ENCODE measurements at places on chromosomes 7 and 10.

DNA sequence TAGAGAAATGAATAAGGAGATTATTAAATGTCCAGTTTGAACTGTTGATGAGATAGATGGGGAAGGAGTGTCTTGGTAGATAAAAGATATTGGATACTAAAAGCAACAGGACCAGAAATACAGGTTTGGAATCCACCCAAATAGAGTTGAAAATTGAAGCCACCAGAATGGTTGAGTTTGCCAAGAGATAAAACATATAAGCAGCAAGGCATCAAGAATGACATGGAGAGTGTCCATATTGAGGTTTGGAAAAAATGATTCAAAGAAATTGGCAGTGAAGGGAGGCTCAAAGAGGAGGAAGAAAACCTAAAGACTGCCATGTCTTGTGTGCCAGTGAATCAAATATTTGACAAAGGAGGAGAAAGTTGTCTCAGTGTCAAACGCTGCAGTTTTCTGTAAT lies 24.2 kb downstream of the CFAP69 start:
- DNase-seq = no peak

DNA sequence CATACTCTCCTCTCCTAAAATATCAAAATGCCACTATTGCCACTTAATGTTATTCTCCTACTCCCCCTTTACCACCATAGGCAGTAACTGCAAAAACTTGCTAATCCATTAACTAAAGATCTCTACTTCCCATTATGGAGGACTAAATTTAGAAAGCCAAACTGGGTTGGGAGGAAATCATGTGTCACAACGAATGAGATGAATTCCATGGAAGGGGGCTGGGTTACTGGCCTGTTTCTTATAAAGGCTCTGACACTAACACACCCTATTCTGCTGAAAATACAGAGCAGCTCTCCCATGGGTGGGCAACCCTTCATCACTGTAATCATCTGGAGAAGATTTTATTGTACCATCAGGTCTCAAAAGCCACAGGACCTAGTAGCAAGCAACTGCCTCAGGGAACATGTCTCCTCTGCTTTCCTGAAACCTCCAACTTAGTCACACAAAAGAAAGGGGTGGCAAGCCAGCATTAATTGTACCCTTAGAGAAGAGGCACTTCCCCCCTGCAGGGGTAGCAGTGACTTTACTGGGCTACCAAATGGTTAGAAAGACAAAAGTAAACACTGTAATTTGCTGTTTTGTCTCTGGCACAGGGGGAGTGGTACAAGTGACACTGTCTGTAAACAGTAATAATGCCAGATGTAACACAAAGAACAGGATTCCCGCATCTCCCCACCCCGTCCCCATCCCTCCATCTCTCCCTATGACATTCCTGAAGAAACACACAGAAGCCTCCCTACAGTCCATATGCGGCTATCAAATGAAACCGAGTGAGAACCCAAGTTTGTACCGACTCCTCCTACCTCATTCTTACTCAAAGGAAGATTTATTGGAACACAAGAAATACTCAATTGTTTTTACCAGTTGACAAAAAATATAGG lies 81.6 kb downstream of the ARMH3 start:
- DNase-seq = peak; percentile 18

GRCh38 chr7:111755383-111755782 lies 193.1 kb upstream of the IMMP2L start:
- DNase-seq = no peak

- DNase-seq = peak; percentile 20
These were observed 40.8 kb downstream of the MYL10 start for GRCh38 chr7:101588131-101588935.

DNA sequence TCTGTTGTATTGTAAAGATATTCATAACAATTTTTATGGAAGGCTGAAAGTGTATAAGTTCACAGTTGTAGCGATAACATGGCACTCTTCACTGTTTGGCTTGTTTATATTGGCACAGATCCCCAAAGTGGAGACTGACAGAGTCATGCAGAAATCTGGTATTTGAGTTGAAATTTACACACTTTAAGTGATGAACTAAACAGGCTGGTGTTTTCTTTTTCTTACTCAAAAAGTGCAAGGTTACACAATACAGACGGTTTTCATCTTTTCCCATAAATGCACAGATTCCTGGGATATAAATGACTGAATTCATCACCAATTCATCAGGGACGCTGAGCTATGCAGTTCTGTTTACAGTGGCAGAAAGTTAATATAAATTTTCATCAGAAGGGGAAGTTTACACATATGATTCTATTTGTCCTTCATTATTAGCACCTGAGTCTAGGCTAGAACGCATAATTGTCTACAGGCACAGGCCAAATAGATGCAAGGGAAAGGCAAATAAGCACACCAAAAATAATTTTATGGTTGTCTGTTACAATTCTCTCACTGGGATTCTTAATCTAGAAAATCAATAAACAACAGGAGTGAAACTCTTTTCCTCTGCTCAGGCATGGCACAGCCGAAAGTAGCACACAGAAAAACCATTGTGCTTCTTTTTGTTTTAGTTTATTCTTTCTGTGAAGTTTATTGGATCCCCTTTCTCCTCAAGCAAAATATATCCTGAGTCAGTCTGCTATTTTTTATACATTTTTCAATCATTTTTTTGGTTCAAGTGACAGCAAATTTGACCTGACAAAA lies 88.0 kb downstream of the FOXP2 start:
- DNase-seq = peak; percentile 42

GRCh38 chr10:1516492-1517165 lies 220.7 kb downstream of the ADARB2 start:
- DNase-seq = no peak

- peak; percentile 89 for DNase-seq
These were observed 178.3 kb downstream of the PRKCQ start for GRCh38 chr10:6401558-6402348.

DNA sequence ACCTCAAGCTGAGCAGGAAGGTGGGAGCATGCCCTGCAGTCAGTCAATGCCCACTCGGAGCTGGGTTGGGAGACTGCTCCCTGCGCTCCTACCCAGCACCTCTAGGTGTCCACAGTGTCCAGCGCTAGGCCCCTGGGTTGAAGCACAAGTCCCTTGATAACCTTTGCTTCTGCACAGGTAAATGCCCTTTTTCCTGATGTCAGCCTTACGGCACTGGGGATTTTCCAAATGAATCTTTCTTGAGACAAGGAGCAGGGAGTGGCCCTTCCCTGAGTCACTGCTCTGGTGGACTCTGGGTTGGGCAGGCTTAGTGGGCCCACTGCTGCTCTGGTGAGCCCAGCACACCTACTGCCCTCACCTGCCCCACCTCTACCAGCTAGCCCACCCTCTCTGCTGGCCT lies 61.9 kb upstream of the OPN4 start:
- no peak for DNase-seq

DNA sequence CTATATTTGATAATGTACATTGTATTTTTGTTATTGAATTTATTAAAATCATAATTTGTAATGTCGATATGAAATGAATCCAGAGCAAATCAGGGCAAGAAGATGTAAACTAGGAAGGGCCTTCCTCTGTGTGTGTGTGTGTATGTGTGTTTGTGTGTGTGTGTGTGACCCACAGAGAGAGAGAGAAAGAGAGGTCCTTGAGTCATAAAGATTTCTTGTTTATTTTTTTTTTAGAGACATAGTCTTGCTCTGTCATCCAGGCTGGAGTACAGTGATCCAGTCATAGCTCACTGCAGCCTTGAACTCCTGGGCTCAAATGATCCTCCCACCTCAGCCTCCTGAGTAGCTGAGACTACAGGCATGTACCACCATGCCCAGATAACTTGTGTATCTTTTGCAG lies 50.7 kb downstream of the INPP5F start:
- no peak for DNase-seq

- no peak for DNase-seq
These were observed 49.7 kb upstream of the DDC start for GRCh38 chr7:50614721-50615518.

DNA sequence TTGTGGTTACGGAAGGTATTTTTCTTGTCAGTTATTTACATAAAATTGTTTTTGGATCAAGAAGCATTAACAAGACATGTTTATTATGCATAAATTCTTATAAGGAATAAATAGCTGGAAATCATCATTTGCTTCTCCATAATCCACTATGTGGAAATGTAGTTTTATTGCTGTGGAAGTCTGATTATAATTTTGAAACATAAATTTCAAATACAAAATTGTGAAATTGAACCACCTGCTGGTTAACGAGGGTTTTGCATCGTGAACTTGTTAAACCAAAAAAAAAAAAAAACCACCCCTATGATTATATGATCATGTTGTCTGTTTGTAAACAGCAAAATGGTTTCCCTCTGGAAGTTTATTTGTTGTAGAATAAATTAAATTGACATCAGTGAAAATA lies 25.9 kb downstream of the ABRAXAS2 start:
- peak; percentile 6 for DNase-seq

DNA sequence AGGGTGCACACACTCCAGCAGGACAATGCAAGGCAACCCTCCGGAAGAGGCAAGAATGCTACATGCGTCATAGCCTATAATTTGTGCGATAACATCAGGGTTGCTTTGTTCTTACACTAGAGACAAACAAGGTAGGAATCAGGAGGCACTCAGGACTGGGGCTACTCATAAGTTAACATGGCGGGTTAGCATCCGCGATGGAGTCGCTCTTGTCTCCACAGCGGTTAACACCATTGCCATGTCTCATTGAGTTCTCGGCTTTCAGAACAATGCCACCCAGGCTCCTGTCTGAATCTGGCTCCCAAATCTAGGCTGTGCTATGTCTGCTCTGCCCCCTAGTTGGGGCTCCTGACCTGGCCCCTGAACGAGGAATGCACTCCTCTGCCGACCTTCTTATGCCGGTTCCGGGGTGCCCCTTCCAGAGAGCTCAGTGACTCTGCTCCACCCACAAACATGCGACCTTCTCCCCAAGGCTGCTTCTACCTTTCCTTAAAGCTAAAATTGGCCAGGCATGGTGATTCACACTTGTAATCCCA lies 24.9 kb upstream of the SLF2 start:
- no peak for DNase-seq

DNA sequence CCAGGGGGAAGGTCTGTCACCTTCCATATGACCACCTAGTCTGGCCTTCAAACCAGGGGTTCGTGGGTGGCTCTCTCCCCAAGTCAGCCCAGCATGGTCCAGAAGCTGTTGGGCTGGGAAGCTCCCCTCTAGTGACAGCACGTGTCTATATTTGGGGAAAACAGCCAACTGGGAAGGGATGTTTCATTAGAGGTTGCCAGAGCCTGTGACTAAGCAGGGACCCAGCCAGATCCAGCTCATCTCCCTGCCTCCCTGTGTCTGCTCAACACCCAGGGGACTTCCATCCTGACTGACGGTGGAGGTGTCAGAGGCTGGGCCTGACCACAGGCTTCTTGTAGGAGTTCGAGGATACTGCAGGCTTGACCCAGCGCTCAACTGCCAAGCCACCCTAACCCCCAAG lies 10.5 kb downstream of the STYXL1 start:
- peak; percentile 73 for DNase-seq

DNA sequence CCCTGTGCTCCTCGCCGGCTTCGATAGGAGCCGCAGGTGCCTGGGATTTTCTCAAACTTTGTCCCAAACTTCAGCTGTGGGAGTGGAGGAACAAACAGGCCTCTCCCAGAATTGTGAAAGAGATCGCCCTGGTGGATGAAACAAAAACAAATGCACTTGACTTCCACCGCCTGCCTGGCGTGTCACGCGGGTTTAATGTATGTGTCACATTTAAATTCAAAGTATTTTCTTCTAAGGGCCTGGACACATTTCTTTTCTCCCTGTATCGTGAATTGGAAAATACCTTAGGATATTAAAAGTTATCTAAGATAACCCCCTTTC lies 694 bp upstream of the WASL start:
- DNase-seq = peak; percentile 63

DNA sequence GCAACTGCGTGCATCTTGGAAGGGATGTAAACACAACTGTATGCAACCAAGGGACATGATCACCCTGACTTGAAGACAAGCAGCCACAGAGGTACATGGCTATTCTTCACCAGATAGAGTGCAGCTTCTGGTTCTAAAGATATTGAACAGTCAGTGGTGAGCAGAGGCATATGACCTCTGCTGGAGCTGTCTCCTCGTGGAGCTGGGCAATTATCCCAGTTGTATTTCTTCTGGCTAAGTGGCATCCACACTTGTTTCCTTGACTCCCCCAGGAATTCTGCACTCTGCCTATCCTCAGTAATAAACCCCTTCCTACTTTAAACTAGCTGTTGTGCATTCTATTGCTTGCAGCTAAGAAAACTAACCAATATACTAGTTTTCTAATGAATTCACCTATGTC lies 216.8 kb downstream of the THSD7A start:
- DNase-seq = no peak

- no peak for DNase-seq
These were observed 61.8 kb downstream of the ADD3 start for GRCh38 chr10:110069502-110069982.

DNA sequence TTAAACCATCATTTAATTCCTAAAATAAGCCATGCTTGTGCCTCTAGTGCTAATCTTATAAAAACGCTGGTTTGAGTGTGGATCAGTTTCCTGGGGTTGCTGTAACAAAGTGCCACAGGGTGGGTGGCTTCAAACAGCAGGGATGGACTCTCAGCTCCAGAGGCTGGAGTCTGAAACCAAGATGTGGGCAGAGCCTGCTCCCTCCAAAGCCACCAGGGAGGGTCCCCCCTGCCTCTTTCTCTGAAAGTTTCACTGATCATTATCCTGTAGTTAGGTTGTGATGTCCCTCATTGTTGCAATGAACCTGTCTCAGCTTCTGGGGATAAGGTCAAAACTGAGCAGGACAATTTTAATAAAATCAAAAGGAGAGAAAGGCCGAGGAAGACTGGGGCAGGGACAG lies 251.9 kb upstream of the TCERG1L start:
- no peak for DNase-seq

GRCh38 chr7:17095931-17096330 lies 202.5 kb upstream of the AHR start:
- no peak for DNase-seq

GRCh38 chr10:28077889-28078288 lies 79.0 kb upstream of the ODAD2 start:
- peak; percentile 71 for DNase-seq

- no peak for DNase-seq
These were observed 44.8 kb downstream of the SDK1 start for GRCh38 chr7:3345699-3346481.

GRCh38 chr7:50815138-50815537 lies 32.4 kb upstream of the GRB10 start:
- DNase-seq = no peak

- DNase-seq = no peak
These were observed 12.4 kb downstream of the POLL start for GRCh38 chr10:101575580-101576210.

DNA sequence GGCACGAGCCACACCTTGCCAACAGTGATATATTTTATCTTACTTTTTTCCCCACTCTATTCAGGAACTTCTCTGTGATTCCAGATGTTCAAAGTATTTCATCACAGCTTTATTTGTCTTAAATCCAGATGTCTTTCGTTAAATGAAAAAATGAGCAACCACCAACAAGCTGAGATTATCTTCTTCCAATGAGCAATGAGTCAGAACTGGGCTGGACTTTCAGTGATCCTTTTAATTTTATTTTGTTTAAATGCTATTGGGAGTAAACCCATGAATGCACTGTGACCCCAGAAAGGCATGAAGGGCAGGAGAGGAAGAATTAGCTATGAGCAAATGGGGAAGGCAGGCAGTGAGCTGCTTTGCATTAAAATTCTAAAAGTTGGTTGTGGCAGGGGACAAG lies 77.6 kb upstream of the IMMP2L start:
- DNase-seq = peak; percentile 60

- DNase-seq = no peak
These were observed at the start of gene RARRES2 for GRCh38 chr7:150341263-150342120. Gene RARRES2 (minus strand): TSS chr7:150341629. CDS start chr7:150340609, 1,020 bp downstream.

Measured in fibroblast of skin of abdomen (primary cell).